ENCODE measurements at places on chromosomes 2 and 18. TPM values are rescaled to one million over a fixed set of nuclear protein-coding genes. Genes with fewer than 3 reads are reported as not detected.

GRCh38 chr2:57890464-57890863 lies 156.1 kb upstream of the VRK2 start:
- DNase-seq = peak; percentile 53

The GALR1 gene
- total RNA-seq = not detected

The DSG1 gene
- total RNA-seq = not detected

- no peak for DNase-seq
Measured at GRCh38 chr2:213818436-213818835, 534.2 kb downstream of the SPAG16 start.

DNA sequence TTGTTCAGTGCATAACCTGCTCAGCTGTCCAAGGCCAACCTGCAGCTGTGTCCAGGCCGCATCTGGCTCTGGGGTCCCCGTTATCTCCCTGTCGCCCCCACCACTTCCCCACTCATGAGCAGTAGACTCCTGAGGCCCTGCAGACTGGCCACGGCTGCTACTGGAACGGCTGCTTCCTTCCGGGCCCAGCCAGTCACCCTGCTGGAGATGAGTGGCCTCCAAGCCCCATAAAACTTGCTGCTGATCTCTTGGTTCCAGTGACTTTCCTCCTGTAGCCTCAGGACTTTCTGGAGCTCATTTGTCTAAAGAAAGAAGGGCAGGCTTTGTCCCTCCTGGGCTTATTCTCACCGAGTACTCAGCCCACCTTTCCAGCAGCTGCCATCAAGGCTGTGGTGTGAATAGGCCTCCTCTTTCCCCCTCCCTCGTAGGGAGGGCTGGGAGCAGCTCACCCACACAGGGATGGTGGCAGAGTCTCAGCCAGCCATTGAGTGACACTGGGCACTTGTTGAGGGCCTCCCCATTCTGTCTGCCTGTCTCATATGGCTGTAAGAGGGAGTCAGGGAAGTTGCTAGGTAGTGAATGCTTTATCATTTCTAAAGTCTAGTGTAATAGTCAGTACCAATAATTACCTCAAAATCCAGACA lies 257.3 kb downstream of the MYCN start:
- no peak for DNase-seq

DNA sequence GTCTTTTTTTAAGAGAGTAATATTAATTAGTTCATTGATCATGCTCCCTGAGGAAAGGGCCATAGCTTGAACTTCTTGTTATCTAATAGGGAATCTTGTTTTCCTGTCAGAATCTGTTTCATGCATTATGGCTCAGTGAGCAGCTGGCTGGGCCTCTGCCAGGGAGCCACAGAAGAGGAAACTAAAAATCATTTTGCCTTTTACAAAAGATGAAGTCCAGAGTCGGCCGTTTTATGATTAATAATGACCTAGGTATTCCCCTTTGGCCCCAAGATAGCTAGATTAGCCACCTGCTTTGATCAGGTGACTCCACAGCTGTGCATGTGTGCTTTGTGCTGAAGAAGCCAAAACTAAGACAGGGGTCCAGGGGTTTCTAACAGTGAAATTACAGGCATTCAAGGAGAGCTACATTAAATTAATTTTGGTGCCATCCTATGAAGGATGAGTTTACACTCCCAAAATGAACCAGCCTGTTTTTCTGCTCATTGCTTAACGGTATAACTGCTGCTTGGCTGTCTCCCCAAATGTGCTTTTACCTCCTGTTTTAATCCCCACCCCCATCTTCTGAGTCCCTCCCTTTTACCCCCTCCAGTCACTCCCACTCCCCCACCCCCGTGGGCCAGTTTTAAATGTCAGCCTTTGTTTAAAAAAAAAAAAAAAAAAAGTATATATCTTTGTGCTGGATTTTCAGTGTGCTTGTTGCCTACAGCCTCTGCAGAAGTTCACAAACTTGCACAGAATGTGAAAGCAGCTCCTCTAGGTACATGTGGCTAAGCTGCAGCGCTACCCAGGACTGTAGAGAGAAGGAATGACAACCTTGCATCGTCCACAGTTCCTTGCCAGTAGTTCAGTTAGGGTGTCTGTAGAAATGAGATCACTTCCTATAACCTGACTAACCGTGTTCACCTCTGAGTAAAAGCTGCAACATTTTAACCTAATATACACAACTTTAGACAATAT lies 93.1 kb downstream of the CABLES1 start:
- DNase-seq = peak; percentile 29

DNA sequence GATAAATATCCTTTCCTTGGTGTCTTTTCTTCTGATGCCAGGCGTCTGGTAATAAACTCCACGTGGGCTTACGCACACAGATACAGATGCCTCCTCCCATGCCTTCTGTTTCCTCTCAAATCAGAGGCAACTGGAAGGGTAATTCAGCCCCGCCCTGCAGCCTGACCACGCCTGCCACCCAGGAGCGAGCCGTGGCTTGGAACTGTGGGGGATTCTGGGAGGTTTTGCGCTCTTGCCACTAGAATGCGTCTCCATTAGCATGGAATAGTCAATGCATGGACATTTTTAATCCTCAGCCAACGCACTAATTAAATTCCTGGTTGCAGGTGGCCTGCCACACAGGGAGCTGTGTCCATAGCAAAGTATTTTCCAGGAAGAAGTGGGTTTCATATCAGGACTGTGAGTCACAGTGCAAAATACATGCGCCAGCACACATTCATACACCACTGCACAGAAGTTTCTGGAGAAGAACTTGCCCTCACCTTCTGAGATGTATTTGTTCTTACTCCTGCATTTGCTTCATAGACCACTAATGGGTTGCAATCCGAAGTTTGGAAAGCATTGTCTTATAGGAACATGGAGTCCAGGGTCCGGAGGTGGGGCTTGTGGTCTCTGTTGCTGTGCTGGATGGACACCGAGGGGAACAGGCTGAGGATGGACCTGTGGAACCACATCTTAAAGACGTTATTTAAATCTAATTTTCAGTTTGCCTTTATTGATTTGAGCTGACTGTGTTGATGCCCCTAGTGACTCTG lies 151.4 kb downstream of the LDLRAD4 start:
- no peak for DNase-seq

- DNase-seq = no peak
Measured at GRCh38 chr2:225074919-225075681, 32.8 kb upstream of the DOCK10 start.

The EML6 gene
- 15.7 TPM for total RNA-seq

GRCh38 chr18:33579349-33580215 lies 1.6 kb downstream of the ASXL3 start:
- DNase-seq = no peak

The ANKRD30B gene
- 0.51 TPM for total RNA-seq

DNA sequence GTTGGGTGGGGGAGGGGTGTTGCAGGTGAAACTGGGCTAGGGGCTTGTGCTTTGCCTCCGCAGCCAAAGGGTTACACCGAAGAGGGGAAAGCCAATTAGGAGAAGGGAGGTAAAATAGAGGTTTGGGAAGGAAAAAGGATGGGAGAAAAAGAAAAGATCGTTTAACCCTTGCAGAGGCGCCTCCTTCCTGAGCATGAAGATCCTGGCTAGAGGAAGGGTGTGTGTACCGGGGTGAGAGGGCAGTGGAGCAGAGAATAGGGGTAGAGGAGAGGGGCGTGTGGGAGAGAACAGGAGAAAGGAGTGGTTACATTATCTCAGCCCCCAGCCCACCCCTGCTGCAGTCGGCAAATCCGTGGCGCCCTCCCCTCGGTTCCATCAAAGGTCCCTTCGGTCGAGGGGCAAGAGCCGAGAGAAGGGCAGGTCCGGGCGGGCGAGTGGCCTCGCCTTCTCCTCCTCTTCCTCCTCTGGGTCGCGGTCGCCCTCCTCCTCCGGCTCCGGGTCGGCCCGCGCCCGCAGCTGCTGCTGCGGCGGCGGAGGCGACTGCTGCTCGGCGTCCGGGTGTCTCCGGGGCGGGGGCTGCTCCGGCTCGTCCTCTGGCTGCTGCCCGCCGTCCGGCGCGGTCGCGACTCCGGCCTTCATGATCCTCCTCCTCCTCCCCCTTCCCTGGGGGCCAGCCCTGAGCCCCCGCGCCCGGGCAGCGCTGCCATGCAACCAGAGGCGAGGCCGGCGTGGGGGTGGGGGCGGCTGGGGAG lies 1.1 kb downstream of the MARCHF4 start:
- DNase-seq = no peak

DNA sequence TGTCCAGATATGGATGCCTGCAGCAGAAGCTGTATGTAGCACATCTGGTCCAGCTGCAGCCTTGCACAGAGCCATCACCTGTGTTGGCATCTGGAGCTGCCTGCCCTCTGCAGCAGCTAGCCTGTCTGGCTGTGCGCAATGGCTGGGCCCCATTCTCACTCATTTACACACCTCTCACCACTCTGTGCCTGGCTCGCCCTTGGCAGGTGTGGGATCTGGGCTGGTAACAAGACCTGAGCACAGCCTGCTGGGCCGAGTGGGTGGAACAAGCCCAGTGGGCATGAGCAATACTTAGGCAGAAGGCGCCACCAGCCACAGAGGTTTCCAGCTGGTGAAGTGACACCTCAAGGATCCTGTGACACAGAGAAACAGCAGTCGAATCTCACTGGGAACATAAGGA lies 714.1 kb downstream of the NUP35 start:
- no peak for DNase-seq

The GTF2A1L gene
- not detected for total RNA-seq

The DUSP2 gene
- 16.7 TPM for total RNA-seq

GRCh38 chr2:69285379-69285894 lies 101.6 kb downstream of the GFPT1 start:
- DNase-seq = no peak

GRCh38 chr2:97993926-97994325 lies 1.8 kb downstream of the TMEM131 start:
- peak; percentile 13 for DNase-seq

GRCh38 chr2:158783923-158784322 lies 11.2 kb upstream of the DAPL1 start:
- DNase-seq = no peak

DNA sequence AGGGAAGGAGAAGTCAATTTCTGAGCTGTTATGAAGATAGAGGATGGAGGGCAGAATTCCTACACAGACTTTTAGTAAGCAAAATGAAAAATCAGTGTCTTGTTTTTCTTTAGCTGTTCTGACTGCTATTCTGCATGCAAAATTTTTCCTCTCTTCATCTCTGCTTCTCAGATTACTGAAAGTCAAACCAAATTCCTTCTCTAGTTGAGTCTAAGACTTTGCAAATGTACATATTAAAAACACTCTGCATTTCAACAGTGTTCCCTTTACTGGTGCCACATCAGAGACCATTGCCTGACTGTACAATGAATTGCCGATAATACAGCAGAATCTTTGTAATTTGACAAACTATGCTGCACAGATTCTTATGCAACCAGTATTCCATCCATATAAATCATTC lies 198.8 kb downstream of the EXOC6B start:
- DNase-seq = no peak

The CLEC4F gene
- total RNA-seq = not detected

The RAX gene
- total RNA-seq = not detected

DNA sequence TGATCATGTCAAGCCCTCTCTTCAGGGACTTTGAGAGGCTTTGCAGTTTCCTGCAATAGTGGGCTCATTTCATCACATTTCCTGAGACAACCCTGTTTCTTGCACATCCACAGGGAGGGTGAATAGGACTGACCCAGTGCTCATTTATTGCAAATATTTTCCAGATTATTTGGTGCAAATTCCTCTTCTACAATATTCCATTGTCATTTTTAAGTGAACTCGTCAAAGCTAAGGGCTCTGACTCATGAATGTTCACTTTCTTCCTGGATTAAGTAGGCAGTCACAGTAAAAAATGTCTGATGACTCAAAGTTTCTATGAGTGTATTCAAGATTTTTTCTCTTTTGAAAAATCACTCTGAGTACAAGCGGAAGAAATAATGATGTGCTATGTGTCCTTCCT lies 225.5 kb upstream of the GALNT5 start:
- DNase-seq = peak; percentile 96

GRCh38 chr2:105604938-105605337 lies 139.8 kb upstream of the NCK2 start:
- DNase-seq = no peak

DNA sequence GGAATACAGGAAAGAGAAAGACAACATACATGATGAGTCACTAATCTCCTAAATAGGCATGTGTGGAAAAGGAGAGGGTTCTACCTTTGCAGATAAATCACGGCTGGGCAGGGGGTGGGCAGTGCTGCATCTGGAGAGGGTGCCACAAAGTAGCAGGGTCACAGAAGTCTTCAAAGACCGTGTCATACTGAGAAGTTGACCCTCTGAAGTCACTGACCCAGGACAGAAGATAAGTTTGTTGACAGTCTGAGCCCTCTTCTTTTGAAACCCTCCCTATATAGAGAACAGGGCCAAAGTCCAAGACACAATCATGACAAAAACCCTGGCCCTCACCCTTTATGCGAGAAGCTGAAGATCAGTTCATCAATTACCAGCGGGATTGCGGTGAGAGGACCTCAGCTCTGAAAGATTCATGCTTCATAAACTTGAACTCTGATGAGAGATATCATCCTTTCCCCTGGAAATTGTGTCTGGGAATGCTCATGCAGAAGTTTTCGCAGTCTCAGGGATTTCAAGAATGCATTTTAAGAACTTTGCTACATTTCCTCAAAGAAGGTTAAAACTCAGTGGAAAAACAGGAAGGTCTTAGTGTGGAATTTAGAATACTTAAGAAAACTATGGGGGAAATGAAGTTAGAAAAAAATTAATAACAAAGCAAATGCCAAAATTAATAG lies 129.5 kb downstream of the FAM124B start:
- no peak for DNase-seq

- DNase-seq = no peak
Measured at GRCh38 chr2:189514104-189514503, 66.5 kb downstream of the SLC40A1 start.

The FBXO48 gene
- 0.52 TPM for total RNA-seq

DNA sequence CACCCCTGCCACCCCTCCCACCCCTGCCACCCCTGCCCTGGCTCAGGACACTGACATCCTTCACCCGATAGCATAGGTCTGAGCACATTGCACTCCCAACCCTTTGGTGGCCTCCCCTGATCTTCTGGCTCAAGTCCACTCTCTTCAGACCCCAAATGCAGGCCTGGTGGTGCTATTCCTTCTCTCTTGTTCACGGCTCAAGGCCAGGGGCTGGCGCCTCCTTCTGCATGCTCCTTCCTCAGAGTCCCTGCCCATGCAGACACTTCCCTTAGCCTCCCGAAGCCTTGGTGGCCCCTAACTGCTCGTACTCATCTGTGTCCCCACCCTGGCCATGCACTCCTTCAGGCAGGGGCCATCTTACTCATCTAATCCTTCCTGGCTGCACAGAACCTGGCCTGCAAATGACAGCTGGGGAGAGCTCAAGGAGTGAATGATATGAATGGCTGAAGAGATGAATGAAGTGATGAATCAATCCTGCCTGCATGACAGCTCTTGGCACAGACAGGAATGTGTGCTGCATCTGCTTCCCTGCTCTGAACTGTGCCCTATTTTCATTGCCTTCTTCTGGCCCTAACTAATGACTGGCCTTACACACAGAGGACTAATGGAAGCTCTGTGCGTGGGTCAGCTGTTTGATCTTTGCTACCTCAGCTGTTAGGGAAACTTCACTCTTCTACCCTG lies 290.8 kb downstream of the DYSF start:
- peak; percentile 67 for DNase-seq

GRCh38 chr2:223093436-223094241 lies 41.6 kb downstream of the KCNE4 start:
- peak; percentile 21 for DNase-seq

GRCh38 chr2:98540536-98540935 lies 67.8 kb downstream of the COA5 start:
- no peak for DNase-seq

Measured in PC-3 (cell line).